Heart left ventricle (tissue), 16 donors: ENCODE measurements at places on chromosomes 1 and 21. TPM values are rescaled to one million over a fixed set of nuclear protein-coding genes. Genes with fewer than 3 reads are reported as not detected.

GRCh38 chr1:32767641-32768040, 49.5 kb downstream of the YARS1 start:
- DNase-seq: no peak

The CNR2 gene
- 0.11 TPM for total RNA-seq

DNA sequence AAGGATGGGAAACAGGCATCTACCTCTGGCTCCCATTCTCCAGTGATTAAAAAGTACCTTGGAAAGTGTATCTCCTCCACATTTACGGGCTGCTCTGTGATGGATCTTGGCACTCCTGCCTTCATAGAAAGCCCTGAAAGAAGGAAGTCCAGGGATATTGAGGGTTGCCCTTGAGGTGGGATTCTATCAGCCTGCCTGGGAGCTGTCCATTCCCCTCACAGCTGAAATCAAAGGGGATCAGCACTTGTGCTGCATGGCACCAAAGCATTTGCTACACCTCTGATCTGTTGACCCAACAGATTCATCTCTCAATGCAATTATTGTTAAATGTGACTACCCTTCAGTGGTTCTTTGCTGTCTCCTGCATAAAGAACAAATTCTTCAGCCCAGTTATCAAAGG, 442.0 kb upstream of the RUNX1 start:
- no peak for DNase-seq

DNA sequence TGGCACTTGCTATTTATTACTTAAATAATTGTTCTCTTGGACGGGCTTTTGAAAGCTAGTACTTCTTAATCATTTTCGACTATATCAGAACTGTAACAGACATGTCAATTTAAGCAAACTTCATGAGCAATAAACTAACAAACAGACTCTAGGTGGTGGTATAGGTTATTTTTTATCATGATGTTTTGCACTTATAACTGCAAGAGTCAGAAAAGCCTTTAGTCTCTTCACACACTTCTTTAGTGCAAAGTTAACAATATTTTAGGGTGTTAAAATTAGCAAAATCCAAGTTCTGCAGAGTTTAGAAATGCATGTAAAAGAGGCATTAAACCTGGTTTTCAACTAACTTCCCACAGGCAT, 2.2 kb downstream of the NRIP1 start:
- DNase-seq: no peak

- no peak for DNase-seq
Observed at GRCh38 chr21:26782331-26782730, 62.9 kb downstream of the ADAMTS1 start.

DNA sequence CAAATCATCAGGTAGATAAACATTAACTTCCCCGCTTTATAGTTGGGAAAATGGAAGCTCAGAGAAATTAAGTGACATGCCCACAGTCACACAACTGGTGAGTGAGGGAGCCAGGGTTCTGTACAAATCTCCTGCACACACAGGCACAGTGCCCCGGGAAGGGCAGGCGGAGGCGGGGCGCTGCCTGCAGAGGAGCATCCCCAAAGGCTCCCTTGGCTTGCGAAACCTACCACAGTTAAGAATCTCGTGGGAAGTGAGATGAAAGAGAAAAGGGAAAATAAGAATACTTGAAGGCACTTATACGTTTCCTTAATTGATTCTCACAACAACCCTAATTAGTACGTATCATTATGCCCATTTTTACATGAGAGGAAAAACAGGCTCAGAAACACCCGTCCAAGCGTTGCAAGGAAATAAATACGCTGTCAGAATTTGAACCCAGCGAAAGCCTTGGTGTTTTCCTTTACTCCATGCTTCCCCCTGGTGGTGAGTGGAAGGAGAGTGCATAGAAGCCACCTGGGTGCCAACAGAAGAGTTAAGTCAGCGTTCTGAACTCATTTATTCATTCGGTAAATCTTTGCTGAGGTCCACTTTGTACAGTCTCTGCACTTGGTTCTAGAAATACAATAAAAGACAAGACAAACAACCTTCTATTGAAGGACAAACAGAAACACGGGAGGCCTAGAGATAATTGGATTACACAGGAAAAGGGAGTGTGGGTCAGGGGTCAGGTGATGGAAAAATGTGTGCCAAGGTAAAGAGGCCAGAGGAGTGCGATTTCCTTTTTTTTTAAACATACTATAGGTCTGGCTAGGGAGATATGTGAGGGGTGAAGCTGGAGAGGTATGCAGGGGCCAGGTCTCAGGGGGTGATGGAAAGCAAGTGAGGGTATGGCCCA, 28.4 kb downstream of the ACP6 start:
- no peak for DNase-seq

DNA sequence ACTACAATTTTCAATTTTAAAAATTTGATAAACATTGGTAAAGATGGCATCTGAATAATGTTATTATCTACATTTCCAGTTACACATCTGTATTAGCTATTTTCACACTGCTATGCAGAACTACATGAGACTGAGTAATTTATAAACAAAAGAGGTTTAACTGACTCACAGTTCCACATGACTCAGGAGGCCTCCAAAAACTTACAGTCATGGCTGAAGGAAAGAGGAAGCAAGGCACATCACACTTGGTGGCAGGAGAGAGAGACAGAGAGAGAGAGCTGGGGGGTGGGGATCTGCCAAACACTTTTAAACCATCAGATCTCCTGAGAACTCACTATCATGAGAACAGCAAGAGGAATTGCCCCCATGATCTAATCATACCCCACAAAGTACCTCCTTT, 850.0 kb downstream of the LTN1 start:
- DNase-seq: no peak

DNA sequence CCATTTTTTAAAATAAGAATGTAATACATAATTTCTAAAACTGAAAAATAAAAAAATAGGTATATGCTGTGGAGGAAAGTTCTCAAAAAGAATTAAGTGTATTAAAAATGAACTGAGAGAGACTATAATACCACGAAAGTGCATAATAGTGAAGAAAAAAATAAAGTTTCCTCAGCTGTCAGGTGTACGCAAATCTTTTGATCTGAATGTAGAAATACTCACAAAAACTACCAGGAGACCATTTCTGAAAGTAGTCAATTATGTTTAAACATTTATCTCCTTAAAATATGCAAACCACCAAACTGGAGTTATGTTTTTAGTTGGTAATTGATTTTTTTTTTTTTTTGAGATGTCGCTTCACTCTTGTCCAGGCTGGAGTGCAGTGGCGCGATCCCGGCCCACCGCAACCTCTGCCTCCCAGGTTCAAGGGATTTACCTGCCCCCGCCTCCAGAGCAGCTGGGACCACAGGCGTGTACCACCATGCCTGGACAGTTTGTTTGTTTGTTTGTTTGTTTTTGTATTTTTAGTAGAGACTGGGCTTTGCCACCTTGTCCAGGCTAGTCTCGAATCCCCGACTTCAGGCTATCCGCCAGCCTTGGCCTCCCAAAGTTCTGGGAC, 1169.2 kb upstream of the B3GALT2 start:
- DNase-seq: no peak

The DNAH14 gene
- total RNA-seq: 6.8 TPM

The CFHR3 gene
- total RNA-seq: not detected

GRCh38 chr1:212595787-212596714, 12.5 kb upstream of the ATF3 start:
- DNase-seq: no peak

The SYT6 gene
- total RNA-seq: not detected

The CCDC181 gene
- 1.2 TPM for total RNA-seq

DNA sequence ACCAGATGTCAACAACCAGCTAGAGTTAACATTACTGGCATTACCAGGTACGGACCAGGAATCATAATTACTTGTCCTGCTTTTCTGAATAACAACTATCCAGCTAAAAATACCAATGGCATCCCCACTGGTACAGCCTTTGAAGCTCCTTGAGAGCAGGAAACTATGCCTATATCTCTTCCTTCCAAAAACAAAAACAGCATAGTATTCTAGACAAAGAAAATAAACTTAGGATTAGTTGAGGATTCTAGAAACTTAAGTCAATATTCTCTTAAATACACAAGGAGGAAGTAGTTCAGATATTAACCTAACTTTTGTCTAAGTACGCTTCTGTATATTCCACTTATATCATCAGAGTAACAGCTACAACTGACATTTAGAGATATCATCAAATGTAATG, 3.0 kb downstream of the FUBP1 start:
- no peak for DNase-seq

GRCh38 chr1:42942444-42942843, 16.2 kb downstream of the SLC2A1 start:
- DNase-seq: no peak

- DNase-seq: peak; percentile 83
Observed at GRCh38 chr1:45687754-45688740, at the start of gene TMEM69. TSS of gene TMEM69 (plus strand) at chr1:45688181. CDS start at chr1:45691069, 2,888 bp downstream.

DNA sequence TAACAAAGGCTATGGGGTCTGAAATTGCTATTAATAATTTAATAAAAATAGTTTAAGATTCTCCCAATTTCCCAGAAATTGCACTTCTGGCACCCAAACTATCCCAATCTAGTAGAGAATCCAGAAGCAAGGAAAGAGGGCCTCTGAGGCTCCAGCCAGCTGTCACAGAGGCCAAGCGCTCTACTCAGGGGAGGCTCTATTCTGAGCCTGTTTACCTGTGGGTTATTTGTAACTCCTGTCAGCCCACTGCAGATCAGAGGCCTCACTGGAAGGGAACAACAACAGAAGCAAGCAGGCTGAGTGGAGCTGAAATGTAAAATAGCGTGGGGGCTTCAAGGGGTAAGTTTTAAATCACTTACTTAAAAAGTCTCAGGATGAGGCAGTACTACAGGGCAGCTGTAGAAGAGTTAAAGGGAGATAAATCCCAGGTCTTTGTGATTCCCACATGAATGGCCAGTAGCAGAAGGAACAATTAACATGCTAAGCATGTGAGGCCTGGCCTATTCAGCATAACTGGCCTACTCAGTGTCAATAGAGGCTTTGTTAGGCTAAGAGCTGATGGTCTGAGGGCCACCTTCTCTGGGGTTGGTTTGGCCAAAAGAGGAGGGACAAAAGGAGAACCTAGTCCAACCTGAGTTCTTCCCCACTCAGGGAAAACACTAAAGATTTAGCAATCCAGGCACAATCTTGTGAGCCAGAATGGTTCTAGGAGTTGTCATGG, 12.8 kb downstream of the ZNF687 start:
- no peak for DNase-seq

- DNase-seq: peak; percentile 22
Observed at GRCh38 chr21:46141767-46142581, 13.4 kb downstream of the FTCD start.

- DNase-seq: no peak
Observed at GRCh38 chr21:45545236-45545570, 3.0 kb upstream of the SLC19A1 start.

DNA sequence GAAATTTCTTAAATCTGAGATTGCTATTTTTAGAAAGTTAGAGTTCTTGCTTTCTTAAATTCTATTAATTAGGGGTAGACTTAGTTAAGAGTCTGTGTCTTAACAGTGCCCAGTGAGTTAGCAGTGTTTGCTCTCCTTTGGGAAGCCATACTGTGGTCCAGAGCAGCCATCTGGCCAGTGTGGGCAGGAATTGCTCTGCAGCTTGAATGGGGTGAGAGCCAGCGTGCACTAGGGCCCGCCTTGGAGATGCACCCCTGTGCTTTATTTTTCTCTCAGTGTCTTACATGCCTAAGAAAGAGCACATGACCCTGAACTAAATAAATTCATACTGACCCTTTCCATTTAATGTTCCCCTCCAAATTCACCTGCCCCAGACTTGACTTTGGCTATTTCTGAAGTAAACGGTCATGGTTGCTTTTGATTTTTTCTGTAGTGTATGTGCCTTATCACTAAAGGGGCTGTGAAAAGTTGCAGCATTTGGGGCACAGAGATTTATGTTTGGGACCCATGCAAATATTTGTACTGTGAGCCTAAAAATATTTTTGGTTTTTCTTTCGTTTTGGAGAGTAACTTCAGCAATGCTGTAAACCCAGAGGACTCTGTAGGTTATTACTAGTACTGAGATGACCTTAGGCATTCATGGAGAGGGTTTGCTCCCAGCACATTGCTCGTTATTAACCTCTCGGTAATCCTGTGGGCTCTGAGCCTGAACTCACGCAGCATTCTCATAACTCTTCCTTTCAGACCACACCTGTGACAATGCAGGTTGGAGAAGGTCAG, 21.3 kb upstream of the KCNQ4 start:
- no peak for DNase-seq

- DNase-seq: no peak
Observed at GRCh38 chr1:39727932-39728317, 10.8 kb upstream of the PPIE start.

The MIXL1 gene
- total RNA-seq: not detected

The AADACL3 gene
- total RNA-seq: not detected

The PPM1J gene
- total RNA-seq: 10.6 TPM

GRCh38 chr1:166086113-166086883, 80.5 kb downstream of the FAM78B start:
- DNase-seq: no peak

GRCh38 chr21:32537569-32537881, 47.8 kb downstream of the TCP10L start:
- peak; percentile 34 for DNase-seq

DNA sequence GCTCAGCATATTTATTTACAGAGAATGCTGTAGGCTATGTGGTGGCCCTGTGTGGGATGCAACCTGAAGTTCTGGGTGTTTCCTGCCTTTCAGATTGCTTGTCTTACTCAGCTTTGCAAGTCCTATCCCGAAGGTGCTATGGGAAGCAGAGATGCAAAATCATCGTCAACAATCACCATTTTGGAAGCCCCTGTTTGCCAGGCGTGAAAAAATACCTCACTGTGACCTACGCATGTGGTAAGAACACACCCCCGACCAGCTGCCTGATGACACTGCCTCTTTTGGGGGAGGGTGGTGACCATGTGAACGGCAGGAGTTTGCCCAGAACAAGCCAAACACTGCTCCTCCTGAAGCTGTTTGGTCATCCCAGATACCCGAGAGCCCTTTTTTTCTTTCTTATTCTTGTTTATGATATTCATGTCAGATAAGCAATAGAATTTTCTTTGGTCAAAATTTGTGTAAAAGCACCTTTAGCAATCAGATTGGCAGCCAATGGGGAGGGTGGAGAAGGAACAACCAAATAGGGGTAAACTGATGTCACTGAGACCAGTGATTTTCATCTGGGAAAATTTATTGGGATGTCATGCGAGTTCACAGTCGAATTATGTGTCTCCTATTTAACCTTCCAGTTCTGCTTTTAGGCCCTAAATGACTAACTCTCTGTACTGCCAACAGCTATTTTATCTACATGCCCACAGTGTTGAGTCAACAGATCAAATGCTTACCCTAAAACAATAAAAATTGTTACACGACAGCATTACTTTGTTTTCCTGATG, 82.6 kb downstream of the EVA1C start:
- no peak for DNase-seq

The CHIT1 gene
- total RNA-seq: 0.05 TPM

- DNase-seq: no peak
Observed at GRCh38 chr21:45012662-45013259, 61.6 kb upstream of the ADARB1 start.

DNA sequence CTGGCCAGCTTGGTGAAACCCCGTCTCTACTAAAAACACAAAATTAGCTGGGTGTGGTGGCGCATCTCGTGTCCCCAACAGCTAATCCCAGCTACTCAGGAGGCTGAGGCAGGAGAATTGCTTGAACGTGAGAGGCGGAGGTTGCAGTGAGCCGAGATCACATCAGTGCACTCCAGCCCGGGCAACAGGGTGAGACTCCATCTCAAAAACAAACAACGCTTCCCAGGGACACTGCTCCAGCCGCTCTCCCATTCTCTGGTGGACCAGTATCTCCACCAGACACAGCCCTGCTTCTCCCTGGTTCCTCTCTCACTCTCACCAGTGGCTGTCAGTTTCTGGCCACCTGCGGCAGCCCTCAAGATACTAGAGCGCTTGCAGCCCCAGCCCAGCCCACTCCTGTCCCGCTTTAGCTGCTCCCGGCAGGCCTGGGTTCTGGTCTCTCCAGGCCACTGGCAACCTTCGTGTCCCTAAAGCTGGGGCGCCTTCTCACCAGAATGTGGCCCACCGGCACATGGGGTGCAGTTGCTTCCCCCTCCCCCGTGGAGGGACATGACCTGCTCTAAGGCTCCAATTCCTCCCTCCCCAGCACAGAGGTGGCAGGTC, 20.9 kb upstream of the LRRC47 start:
- DNase-seq: no peak
